ENCODE measurements at places on chromosomes 5 and 9. TPM values are rescaled to one million over a fixed set of nuclear protein-coding genes. Genes with fewer than 3 reads are reported as not detected.

GRCh38 chr5:173327084-173327947 lies 898 bp downstream of the STC2 start:
- DNase-seq = no peak

GRCh38 chr9:118325757-118326156 lies 621.6 kb downstream of the TLR4 start:
- DNase-seq = no peak

- DNase-seq = no peak
Observed at GRCh38 chr5:1317921-1318565, 23.2 kb upstream of the TERT start.

DNA sequence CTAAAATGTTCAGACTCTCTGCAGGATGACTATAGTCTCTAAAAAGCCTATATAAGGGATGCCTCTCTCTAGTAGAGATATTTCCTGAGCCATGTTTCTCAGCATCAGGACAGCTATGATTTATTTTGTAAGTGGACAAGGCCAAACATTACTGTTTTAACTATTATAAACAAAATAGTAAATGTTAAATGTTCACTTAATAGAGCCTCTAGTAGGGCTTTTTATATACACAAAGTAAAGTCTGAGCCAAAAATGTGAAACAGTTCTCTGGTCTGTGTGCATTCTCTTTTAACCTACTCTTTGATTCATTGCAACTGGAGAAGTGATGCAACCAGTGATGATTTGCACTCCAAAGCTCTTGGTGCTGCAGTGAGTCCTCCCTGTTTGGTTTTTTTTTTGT lies 220.5 kb downstream of the GDNF start:
- DNase-seq = no peak

DNA sequence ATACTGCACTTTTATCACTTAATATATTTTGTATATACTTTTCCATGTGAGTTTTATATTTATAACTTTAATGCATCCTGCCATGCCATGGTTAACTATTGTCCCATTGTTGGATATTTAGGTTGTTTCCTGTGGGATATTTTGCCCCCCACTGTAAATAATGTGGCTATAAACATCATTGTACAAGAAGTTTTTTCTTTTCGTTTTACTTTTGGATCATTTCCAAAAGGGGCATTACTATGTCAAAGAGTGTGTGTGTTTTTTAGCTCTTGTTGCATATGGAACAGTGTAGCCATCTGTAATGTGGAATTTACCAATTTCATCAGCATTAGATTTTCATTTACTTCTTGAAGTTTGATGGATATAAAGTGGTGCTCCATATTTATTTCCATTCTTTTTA lies 13.3 kb downstream of the ITGA2 start:
- no peak for DNase-seq

GRCh38 chr5:432201-432927 lies 10.6 kb upstream of the EXOC3 start:
- no peak for DNase-seq

The FOXI1 gene
- not detected for total RNA-seq

- no peak for DNase-seq
Observed at GRCh38 chr9:127694890-127695720, 11.7 kb upstream of the CFAP157 start.

The SLC46A2 gene
- not detected for total RNA-seq

The FAF2 gene
- total RNA-seq = 37.9 TPM

The AGXT2 gene
- total RNA-seq = not detected

DNA sequence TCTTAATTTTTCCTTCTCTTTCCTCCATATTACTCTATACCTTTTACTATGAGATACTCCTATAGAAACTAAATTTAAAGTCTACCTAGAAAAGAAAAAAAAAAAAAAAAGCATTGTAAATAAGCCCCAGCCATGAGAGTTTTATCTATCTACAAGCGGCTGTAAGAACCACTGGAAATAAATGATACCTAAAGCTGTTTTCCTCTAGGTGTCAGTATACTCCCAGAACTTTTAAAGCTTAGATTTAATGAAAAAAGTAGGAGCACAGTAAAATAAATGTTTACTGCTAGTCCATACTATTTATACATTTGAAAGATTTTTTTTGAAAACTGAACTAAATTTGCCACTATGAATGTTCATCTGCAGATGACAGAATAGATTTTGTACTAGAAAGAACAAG lies 26.2 kb downstream of the TYRP1 start:
- DNase-seq = no peak

- no peak for DNase-seq
Observed at GRCh38 chr9:34929506-34930102, 28.5 kb upstream of the PHF24 start.

DNA sequence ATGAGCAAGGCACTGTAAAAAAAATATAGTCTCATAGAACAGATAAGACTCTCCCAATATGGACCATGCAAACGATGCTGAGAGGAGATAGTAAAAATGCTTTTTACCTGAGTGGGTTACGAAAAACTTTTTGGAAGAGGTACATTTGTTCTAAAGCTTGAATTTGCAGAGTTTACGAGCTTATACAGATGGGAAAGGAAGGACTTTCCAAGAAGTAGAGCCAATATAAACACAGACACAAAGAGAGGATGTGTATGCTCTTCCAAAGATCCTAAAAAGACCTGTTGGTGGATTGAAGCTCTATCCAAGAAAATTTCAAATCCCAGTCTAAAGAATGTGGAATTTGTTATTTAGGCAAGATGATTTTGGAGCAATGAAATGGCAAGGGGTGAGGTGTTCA lies 127.1 kb upstream of the SLCO6A1 start:
- DNase-seq = no peak

GRCh38 chr9:137784641-137785513 lies 92.7 kb upstream of the CACNA1B start:
- no peak for DNase-seq

- DNase-seq = no peak
Observed at GRCh38 chr9:88344013-88344412, 44.2 kb upstream of the SPIN1 start.

DNA sequence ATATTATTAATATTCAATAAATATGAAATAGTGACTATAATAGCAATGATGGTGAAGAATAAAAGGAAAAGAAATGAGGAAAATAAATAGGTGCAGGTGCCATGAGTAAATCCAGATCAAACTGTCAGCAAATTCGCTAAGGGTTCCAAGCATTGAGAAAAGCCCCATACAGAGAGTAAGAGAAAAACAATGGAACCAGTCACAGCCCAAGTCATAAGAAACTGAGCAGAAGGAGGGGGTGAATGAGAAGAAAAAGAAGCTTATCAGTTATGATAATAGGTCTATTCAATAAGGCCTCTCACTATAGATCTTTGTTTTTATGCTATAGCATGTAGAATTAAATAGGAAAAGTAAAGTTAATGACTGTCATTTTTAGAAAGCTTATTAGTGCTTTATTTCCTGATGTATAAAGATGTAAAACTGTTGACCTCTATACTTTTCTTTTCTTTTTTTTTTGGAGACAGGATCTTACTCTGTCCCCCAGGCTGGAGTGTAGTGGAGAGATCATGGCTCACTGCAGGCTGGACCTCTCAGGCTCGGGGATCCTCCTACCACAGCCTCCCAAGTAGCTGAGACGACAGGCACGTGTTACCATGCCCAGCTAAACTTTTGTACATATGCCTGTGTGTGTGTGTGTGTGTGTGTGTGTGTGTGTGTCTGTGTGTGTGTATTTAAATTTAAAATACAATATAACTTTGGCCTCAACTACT lies 72.4 kb downstream of the FYB1 start:
- no peak for DNase-seq

- no peak for DNase-seq
Observed at GRCh38 chr5:55241746-55242145, 8.3 kb upstream of the CCNO start.

- no peak for DNase-seq
Observed at GRCh38 chr5:124210111-124210910, 536.1 kb downstream of the ZNF608 start.

DNA sequence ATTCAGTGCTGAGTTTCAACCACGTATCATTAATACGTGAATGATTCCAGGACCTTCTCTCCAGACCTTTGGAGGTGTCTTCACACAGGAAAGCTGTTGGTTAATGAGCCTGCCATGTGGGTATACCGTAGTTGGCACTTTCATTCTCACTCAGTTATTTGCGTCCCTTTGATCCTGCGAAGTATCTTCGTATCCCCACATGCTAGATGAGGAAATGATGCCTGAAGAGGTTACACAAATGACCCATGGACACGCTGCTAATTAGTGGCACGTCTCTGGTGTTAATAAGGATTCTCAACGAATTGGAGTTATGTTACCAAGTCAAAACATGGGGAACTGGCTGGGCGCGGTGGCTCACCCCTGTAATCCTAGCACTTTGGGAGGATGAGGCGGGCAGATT lies 65.7 kb upstream of the GNE start:
- DNase-seq = no peak

GRCh38 chr9:72997387-72997995 lies 44.6 kb upstream of the ALDH1A1 start:
- DNase-seq = peak; percentile 70

The PAEP gene
- total RNA-seq = not detected

- peak; percentile 95 for DNase-seq
Observed at GRCh38 chr9:114779352-114779845, 26.4 kb downstream of the TNFSF15 start.

The NEUROG1 gene
- total RNA-seq = not detected

DNA sequence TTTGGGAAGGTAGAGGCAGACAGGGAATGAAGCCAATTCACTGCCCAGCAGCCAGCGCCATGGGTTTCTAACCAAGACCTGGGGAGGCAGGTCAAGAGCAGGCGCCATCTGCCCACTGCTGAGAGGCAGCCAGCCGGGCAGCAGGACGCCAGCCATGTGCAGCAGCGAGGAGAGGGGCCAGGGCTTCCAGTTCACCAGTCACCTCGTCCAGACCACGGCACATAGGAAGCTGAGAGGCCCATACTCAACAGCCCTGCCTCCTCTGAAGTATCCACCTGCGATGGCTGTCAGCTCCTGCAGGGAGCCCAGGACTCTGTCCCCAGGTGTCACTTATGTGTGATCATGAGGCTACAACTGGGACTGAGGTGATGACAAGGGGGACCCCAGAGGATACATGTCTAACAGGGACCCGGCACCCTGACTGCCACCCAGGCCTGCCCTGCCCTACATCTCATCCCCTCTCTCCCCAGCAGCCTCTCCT lies 30.1 kb downstream of the IPPK start:
- DNase-seq = no peak

The FAXDC2 gene
- total RNA-seq = 5.0 TPM

The DHFR gene
- 30.3 TPM for total RNA-seq

- no peak for DNase-seq
Observed at GRCh38 chr5:109100971-109101370, 308.8 kb downstream of the PJA2 start.

GRCh38 chr5:93378073-93378472 lies 202.9 kb downstream of the NR2F1-AS1 start:
- DNase-seq = no peak

- DNase-seq = no peak
Observed at GRCh38 chr9:126842977-126843799, 17.3 kb upstream of the ZBTB34 start.

The IQGAP2 gene
- 8.3 TPM for total RNA-seq

GRCh38 chr5:97225222-97225621 lies 42.2 kb upstream of the RIOK2 start:
- no peak for DNase-seq

- no peak for DNase-seq
Observed at GRCh38 chr9:131160416-131161112, 35.2 kb downstream of the NUP214 start.

DNA sequence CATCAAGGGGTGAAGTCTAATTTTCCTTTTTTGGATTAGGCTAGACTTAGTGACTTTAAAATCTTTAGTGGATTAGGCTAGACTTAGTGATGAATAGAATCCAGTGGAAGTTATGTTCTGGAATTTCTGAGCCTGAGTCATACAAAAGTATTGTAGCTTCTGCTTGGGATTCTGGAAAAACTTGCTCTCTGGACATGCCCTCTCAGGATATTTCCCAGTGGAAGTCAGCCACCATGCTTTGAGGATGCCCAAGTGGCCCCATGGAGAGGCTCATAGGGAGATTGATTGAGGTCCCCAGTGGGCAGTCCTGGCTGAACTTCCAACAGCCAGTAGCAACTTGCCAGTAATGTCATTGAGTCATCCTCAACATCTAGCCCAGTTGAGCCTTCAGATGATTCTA lies 112.4 kb upstream of the PRLR start:
- no peak for DNase-seq

GRCh38 chr5:142295084-142295758 lies 29.6 kb downstream of the SPRY4 start:
- no peak for DNase-seq

The PRRX2 gene
- not detected for total RNA-seq

DNA sequence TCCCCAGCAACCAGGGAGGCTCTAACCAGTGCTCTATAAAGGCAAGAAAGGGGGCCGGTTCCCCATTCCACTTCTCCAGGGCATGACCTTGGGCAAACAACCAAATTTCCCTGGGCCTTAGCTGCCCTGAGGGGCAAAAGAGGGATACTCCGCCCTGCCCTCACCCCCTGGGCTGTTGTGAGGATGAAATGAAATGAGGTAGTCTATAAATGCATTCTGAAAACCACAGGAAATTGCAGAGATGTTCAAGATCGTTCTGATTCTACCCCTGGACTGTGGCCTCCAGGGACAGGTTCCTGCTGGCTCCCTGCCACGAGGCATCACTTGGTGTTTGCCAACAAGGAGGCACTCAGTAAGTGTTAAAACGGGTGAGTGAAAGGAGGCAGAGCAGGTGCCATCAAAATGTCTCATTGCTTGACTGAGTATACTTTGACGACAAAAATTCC lies 5.7 kb downstream of the RAPGEF1 start:
- no peak for DNase-seq

DNA sequence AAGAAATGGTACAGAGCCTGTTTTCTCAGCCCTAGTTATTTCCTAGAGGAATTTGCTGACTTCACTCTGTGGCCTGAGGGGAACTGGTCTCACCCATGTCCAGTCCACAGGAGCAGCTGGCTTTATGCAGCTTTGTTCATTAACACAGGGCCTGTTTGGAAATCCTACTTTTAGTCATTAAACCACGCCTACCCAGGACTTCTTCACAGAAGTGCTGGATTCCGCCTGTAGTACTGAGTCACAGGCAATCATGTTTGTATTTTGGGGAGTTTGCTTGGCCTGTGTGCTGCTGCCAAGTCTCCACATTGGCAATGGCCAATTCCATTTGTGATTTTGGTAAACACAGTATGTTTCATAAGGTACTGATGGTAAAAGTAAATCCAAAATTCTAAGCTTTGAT lies 52.8 kb downstream of the CTNND2 start:
- no peak for DNase-seq

The TNFSF8 gene
- total RNA-seq = not detected

GRCh38 chr5:145953202-145953601 lies 16.8 kb downstream of the SH3RF2 start:
- DNase-seq = no peak
